ENCODE measurements at places on chromosomes 6 and 20.

- no peak overlapping the region for H3K27ac ChIP-seq
- H3K4me3 ChIP-seq: no peak overlapping the region
- peaks cover 5% of the 10 kb centered on the region for H3K4me1 ChIP-seq
- DNase-seq: no peak
- peaks cover 4% of the 10 kb centered on the region for H3K27me3 ChIP-seq
These were observed 4.4 kb downstream of the SPDEF start for GRCh38 chr6:34551720-34552119.

- no peak overlapping the region for H3K27ac ChIP-seq
- H3K4me1 ChIP-seq: no peaks in the 10 kb centered on the region
- DNase-seq: no peak
- no peaks in the 10 kb centered on the region for H3K27me3 ChIP-seq
- H3K36me3 ChIP-seq: no peaks in the 10 kb centered on the region
- H3K4me3 ChIP-seq: no peak overlapping the region
These were observed 645.0 kb downstream of the PHF3 start for GRCh38 chr6:64280569-64280968.

GRCh38 chr6:106097411-106098231, 11.5 kb downstream of the PRDM1 start:
- H3K36me3 ChIP-seq: peaks cover 27% of the 10 kb centered on the region
- H3K27ac ChIP-seq: peak overlapping the region; percentile 99
- H3K4me3 ChIP-seq: peak overlapping the region; percentile 97
- H3K4me1 ChIP-seq: peaks cover 90% of the 10 kb centered on the region
- DNase-seq: peak; percentile 84

DNA sequence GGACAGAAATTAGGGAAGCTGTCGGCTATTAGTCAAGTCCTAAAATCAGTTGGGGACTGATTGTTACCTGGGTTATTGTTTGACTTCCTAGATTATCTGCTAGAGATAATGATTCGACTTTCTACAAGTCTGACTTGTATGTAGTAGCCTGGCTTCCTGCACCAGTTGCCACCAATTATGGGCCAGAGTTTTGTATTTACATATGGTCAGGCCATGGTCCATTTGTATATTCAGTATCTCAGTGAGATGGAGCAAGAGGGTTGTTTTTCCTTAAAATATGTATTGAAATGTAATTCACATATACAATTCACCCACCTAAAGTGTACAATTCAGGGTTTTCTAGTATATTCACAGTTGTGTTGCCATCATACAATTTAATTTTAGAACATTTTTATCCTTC, 130.6 kb upstream of the PHACTR3 start:
- no peak overlapping the region for H3K27ac ChIP-seq
- peaks cover 2% of the 10 kb centered on the region for H3K27me3 ChIP-seq
- H3K4me1 ChIP-seq: no peaks in the 10 kb centered on the region
- H3K36me3 ChIP-seq: no peaks in the 10 kb centered on the region
- no peak overlapping the region for H3K4me3 ChIP-seq
- no peak for DNase-seq

GRCh38 chr6:116326996-116327395, 43.8 kb upstream of the DSE start:
- no peak for DNase-seq
- H3K27me3 ChIP-seq: no peaks in the 10 kb centered on the region
- H3K4me3 ChIP-seq: no peak overlapping the region
- H3K4me1 ChIP-seq: no peaks in the 10 kb centered on the region
- H3K27ac ChIP-seq: no peak overlapping the region
- no peaks in the 10 kb centered on the region for H3K36me3 ChIP-seq

- no peak overlapping the region for H3K4me3 ChIP-seq
- H3K36me3 ChIP-seq: no peaks in the 10 kb centered on the region
- no peak for DNase-seq
- no peaks in the 10 kb centered on the region for H3K4me1 ChIP-seq
- peaks cover 1% of the 10 kb centered on the region for H3K27me3 ChIP-seq
These were observed 208.7 kb downstream of the PHF3 start for GRCh38 chr6:63844287-63844686.

DNA sequence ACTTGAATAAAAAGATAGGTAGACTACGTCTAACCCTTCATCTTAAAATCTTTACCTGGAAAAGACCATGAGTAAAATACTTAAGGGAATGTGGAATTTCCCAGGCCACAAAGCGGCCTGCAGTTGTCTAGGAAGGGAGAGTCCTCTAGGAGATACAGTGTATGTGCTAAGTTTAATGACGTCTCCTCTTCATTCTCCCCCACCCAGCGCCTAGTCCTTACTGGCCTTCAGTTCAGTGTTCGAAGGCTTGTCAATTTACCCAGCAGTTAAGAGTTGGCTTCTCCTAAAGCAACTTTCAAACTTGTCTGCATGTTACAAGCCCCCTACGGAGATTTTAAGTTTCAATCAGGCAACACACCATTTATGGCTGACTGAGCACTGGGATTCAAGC, 35.2 kb downstream of the HFE start:
- peaks cover 8% of the 10 kb centered on the region for H3K36me3 ChIP-seq
- peaks cover 19% of the 10 kb centered on the region for H3K27me3 ChIP-seq
- H3K4me3 ChIP-seq: peak overlapping the region; percentile 99
- H3K4me1 ChIP-seq: peaks cover 33% of the 10 kb centered on the region

GRCh38 chr6:148521586-148521985, 178.9 kb downstream of the SASH1 start:
- H3K36me3 ChIP-seq: no peaks in the 10 kb centered on the region
- H3K27me3 ChIP-seq: peaks cover 1% of the 10 kb centered on the region
- H3K27ac ChIP-seq: no peak overlapping the region

- H3K36me3 ChIP-seq: no peaks in the 10 kb centered on the region
- H3K4me1 ChIP-seq: peaks cover 43% of the 10 kb centered on the region
- peak overlapping the region; percentile 100 for H3K27ac ChIP-seq
These were observed 68.1 kb downstream of the HFE start for GRCh38 chr6:26155061-26155930.

DNA sequence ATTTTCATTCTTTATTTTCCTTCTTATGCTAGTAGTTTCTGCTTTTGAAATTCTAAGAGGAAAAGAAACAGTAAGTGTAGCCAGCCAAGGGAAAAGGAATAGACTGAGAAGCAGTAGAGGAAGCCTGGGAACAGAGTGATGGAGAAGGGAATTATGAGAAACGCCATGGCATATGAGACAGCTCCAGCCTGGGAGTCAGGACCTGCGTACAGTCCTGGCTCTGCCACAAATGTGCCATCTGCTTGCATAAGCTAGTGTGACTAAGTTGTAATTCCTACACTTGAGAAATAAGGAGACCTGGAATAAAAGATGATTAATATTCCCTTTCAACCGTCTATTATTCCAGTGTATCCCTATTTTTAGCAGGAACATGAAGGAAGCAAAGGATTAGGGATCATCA, 47.5 kb downstream of the OSTM1 start:
- no peak overlapping the region for H3K27ac ChIP-seq
- no peaks in the 10 kb centered on the region for H3K27me3 ChIP-seq
- DNase-seq: no peak
- peaks cover 4% of the 10 kb centered on the region for H3K36me3 ChIP-seq

- no peaks in the 10 kb centered on the region for H3K4me1 ChIP-seq
- no peak for DNase-seq
- no peak overlapping the region for H3K4me3 ChIP-seq
These were observed 345.4 kb downstream of the CD109 start for GRCh38 chr6:74041420-74041819.

- no peaks in the 10 kb centered on the region for H3K27me3 ChIP-seq
- no peaks in the 10 kb centered on the region for H3K36me3 ChIP-seq
- H3K4me3 ChIP-seq: no peak overlapping the region
- peaks cover 9% of the 10 kb centered on the region for H3K4me1 ChIP-seq
These were observed 19.8 kb downstream of the USP45 start for GRCh38 chr6:99495466-99495865.

DNA sequence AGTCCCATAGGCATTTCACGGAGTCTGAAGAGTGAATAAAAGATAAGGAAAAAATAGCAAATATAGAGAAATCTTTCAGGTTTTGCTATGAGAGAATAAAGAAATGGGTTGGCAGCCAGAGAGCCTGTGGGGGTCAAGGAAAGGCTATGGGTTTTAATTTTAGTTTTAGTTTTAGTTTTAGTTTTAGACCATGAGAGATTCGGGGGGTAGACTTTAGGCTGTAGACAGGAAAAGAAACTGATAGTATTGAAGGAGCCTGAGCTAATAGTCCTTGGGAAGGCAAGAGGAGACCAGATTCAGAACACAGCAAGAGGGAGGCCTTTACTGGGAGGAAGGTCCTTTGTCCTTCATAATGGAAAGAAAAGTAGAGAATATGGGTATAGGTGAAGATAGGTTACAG, 19.3 kb downstream of the DOP1A start:
- H3K4me3 ChIP-seq: peak overlapping the region; percentile 77
- peak overlapping the region; percentile 69 for H3K27ac ChIP-seq
- peaks cover 36% of the 10 kb centered on the region for H3K4me1 ChIP-seq
- DNase-seq: peak; percentile 20
- peaks cover 10% of the 10 kb centered on the region for H3K36me3 ChIP-seq
- H3K27me3 ChIP-seq: peaks cover 2% of the 10 kb centered on the region

DNA sequence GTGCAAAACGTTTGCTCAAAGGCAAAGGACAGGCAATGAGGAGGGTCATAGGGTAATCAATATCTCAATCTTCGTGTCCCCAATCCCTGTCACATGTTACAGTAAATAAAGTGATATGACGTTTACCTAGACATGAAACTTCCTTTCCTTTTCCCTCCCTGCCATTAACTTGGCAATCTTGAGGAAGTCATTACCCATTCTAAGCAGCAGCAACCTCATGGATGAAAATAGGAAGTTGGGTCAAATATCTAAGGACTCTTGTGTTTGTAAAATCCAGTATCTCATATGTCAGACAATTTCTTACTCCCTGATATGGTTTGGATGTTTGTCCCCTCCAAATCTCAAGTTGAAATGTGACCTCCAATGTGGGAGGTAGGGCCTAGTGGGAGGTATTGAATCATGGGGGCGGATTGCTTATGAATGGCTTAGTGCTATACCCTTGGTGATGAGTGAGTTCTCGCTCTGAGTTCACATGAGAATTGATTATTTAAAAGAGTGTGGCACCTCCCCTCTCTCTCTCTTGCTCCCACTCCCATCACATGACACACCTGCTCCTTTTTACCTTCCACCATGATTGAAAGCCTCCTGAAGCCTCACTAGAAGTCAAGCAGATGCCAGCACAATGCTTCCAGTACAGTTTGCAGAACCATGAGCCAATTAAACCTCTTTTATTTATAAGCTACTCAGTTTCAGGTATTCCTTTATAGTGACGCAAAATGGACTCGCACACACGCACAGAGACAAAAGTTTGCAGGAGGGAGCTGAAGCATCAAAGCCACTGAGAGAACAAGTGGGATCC, 545.9 kb upstream of the JARID2 start:
- H3K4me3 ChIP-seq: no peak overlapping the region
- H3K36me3 ChIP-seq: peaks cover 9% of the 10 kb centered on the region
- peaks cover 4% of the 10 kb centered on the region for H3K27me3 ChIP-seq
- no peak for DNase-seq
- no peak overlapping the region for H3K27ac ChIP-seq

GRCh38 chr20:33653218-33653899, 8.8 kb upstream of the C20orf144 start:
- peak overlapping the region; percentile 15 for H3K27ac ChIP-seq
- no peaks in the 10 kb centered on the region for H3K27me3 ChIP-seq
- no peak overlapping the region for H3K4me3 ChIP-seq
- peaks cover 13% of the 10 kb centered on the region for H3K4me1 ChIP-seq

GRCh38 chr6:13519839-13520238, 32.4 kb upstream of the GFOD1 start:
- peaks cover 4% of the 10 kb centered on the region for H3K27me3 ChIP-seq
- H3K4me1 ChIP-seq: no peaks in the 10 kb centered on the region
- no peak overlapping the region for H3K27ac ChIP-seq
- no peak for DNase-seq
- H3K4me3 ChIP-seq: no peak overlapping the region

- no peak overlapping the region for H3K4me3 ChIP-seq
- no peaks in the 10 kb centered on the region for H3K36me3 ChIP-seq
- no peaks in the 10 kb centered on the region for H3K27me3 ChIP-seq
- H3K27ac ChIP-seq: no peak overlapping the region
These were observed 6.5 kb upstream of the SLCO4A1 start for GRCh38 chr20:62635852-62636251.

DNA sequence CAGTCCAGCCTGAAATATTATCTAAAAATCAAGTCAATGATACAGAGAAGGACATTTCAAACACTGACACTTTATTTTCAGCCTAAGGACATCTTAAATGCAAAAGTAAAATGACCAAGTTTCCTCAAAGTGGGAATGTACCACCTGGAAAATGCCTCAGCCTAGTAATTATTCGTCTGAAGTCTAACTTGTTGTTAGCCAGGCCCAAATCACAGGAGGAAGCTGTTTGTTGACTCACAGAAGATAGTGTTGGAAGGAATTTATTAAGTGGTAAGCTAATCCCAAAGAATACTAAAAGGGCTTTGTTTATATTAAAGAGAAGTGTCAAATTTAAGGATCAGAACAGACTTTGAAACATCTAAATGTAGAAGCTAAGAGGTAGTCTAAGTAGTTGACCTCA, 2.5 kb downstream of the PDE7B start:
- peaks cover 15% of the 10 kb centered on the region for H3K4me1 ChIP-seq
- no peaks in the 10 kb centered on the region for H3K27me3 ChIP-seq
- DNase-seq: no peak

DNA sequence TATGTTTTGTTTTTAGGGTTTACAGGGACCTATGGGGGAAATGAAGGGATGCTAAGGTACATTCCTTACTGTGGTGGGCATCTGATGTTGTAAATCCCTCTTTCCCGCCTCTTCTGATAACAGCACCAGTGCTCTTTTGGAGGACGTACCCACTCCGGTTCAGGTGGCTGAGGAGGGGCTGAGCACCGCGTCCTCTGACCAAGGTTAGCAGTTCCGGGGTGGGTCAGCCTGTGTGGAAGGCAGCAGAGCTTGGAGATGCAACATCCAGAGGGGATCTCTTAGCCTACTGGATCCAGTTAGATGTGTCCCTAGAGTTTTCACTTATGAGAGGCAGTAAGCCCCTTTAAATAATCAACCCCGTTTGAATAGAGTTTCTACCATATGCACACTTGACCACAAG, 135.3 kb upstream of the KCNG1 start:
- no peaks in the 10 kb centered on the region for H3K4me1 ChIP-seq
- no peak overlapping the region for H3K27ac ChIP-seq
- no peak overlapping the region for H3K4me3 ChIP-seq
- no peaks in the 10 kb centered on the region for H3K36me3 ChIP-seq
- H3K27me3 ChIP-seq: peaks cover 14% of the 10 kb centered on the region

GRCh38 chr6:16472349-16473069, 234.1 kb downstream of the GMPR start:
- peaks cover 2% of the 10 kb centered on the region for H3K27me3 ChIP-seq
- peaks cover 3% of the 10 kb centered on the region for H3K36me3 ChIP-seq
- H3K4me3 ChIP-seq: no peak overlapping the region
- peaks cover 12% of the 10 kb centered on the region for H3K4me1 ChIP-seq
- no peak for DNase-seq

- peaks cover 4% of the 10 kb centered on the region for H3K27me3 ChIP-seq
- H3K4me1 ChIP-seq: no peaks in the 10 kb centered on the region
- H3K36me3 ChIP-seq: no peaks in the 10 kb centered on the region
These were observed 61.6 kb downstream of the KCNB1 start for GRCh38 chr20:49420811-49421295.

DNA sequence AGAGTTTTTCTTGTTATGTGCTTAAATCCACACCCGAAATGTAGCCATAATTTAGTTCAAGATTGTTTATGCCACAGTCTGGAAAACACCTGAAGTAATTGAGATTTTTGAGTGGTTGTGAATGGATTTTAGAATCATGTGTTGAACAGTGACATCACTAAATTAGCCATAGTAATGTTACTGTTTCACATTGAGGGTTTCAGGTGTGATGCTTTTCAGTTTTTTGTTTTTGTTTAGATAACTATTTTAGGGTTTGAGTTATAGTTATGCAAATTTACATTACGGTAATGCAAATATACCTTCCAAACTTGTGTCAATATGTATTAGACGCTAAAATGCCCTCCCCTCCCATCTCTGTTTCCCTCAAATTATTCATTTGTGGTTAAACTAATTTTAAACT, 22.9 kb downstream of the QKI start:
- DNase-seq: no peak
- no peak overlapping the region for H3K4me3 ChIP-seq
- H3K36me3 ChIP-seq: no peaks in the 10 kb centered on the region
